Occipital lobe (tissue), 3 donors: ENCODE measurements at places on chromosomes 1 and 21.

- DNase-seq: no peak
These were observed 1352.7 kb downstream of the AMY1C start for GRCh38 chr1:105102371-105102770.

DNA sequence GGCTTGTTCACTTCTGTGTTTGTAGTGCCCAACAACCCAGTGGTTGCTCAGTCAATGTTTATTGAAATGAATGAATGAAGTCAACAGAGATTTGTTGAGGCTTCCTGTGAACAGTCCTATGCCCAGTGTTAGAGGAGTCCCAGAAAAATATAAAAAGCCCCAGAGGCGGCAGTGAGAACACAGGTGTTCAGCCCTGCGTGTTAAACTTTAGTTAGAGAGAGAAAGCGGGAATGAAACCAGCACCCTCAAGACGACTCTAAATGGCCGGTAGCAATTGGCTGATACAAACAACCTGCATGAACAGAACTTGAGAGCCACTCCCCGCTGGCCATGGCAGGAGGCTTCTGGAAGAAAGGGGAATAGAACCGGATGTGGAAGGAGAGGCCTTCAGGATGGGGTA, 22.6 kb downstream of the TMEM51 start:
- DNase-seq: no peak

- DNase-seq: no peak
These were observed 612.6 kb downstream of the MRPL39 start for GRCh38 chr21:24994717-24995116.

DNA sequence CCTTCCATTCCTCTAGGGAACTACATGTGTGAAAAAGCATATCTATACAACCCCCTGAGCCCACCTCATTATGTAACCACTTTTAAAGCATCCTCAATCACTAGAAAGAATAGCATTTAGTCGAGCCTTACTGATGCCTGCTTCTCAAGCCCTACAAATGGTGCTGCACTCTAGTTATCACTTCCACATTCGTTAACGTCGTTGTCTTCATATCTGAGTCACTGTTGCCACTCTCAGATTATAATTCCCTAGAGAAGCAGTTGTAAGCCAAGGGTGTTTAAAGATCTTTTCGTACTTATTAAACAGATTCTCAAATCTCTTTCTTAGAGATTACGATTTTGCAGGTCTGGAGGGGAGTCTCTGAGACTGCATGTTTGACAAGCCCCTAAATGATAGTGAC, 16.5 kb downstream of the ATP1B1 start:
- DNase-seq: no peak

DNA sequence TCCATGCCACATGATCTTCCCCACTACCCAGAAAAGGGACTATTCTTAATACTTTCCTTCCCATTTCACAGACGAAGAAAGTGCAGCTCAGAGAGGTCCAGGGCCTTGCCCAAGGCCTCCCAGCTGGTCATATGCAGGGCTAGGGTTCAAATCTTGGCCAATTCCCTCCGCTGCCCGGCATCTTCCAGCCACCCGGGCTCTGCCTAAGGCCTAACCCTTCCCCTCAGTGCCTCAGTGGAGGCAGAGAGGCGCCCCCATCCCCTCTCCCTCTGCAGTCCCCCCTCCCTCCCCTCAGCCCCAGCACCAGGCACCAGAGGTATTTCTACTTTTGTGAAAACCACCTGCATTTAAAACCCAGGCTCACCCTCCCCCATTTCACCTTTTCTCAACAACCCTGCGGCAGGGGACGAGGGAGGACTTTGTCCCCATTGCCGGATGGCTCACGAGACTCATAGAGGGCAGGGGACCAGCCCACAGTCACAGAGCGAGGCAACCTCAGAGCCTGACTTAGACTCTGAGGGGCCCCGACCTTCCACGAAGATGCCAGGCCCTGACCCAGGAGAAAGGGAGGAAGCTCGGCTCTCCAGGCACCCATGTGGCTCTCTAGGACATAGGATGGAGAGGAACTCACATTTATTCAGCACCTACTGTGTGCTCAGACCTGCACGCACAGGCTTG, 12.3 kb downstream of the LAPTM5 start:
- no peak for DNase-seq

GRCh38 chr1:44380666-44381177, 24.3 kb upstream of the RNF220 start:
- DNase-seq: no peak

- no peak for DNase-seq
These were observed 3.3 kb downstream of the CLCNKB start for GRCh38 chr1:16046842-16047241.

GRCh38 chr1:224851210-224851847, 78.1 kb upstream of the DNAH14 start:
- peak; percentile 25 for DNase-seq

DNA sequence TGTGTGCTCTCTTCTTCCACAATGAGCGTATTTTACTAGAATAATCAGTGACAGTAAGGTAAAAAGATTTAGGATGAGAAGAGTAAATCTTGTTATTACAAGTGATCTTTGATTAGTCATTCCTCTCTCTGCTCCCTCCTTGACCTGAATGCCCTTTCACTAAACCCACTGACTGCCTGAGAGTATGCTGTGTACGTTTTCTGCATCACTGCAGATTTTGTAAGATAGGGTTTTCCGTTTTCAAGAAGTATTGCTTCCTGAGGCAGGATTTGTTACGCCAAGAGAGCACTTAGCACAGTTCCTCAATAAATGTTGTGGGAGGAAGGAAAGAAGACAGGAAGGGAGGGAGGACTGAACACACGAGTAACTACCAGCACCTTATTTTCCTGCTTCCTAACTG, 7.7 kb upstream of the LAMB3 start:
- no peak for DNase-seq

- no peak for DNase-seq
These were observed 83.1 kb upstream of the SGIP1 start for GRCh38 chr1:66450847-66451246.

- no peak for DNase-seq
These were observed 40.8 kb upstream of the GPR157 start for GRCh38 chr1:9169601-9170137.

GRCh38 chr1:27489501-27489972, 430 bp downstream of the WASF2 start:
- DNase-seq: no peak

DNA sequence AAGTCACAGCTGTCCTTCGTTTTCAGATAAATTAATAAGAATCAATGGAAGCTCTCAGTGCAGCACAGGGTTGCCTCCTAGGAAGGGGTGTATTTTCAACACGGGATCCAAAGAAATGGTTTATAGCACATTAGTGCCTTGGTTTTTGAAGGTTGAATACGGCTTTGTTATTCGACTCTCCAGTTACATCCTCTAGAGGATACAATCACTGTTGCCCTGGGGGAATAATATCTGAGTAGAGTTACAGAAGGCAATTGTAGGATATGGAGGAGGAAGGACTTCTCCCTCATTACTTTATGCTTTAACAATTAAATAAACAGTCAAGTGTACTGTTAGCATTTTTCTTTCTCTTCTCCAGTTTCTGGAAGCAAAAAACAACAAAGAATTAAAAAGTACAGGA, 14.3 kb upstream of the ZNF326 start:
- DNase-seq: no peak

GRCh38 chr1:228697207-228698016, 37.9 kb upstream of the RHOU start:
- peak; percentile 1 for DNase-seq

- DNase-seq: no peak
These were observed 69.6 kb upstream of the GJB5 start for GRCh38 chr1:34685225-34685624.

GRCh38 chr21:34881421-34881820, 167.7 kb downstream of the RUNX1 start:
- DNase-seq: no peak

DNA sequence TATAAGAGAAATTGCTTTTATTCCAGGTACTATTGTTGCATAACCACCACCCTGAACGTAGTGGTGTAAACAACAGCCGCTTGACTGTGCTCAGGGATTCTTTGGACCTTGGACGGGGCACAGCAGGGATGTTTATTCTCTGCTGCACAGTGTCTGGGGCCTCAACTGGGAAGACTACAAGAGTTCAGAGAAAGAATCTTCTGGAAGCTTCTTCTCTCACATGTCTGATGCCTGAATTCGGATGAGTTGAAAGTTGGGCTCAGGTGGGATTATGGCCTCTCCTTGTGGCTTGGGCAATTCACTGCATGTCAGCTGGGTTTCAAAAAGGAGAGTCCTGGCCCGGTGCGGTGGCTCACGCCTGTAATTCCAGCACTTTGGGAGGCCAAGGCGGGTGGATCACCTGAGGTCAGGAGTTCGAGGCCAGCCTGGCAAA, 19.0 kb upstream of the SSBP3 start:
- no peak for DNase-seq

- DNase-seq: no peak
These were observed 227 bp downstream of the NBL1 start for GRCh38 chr1:19644395-19644680.

GRCh38 chr1:150161747-150162581, 12.2 kb downstream of the PLEKHO1 start:
- DNase-seq: no peak

- no peak for DNase-seq
These were observed 52.5 kb downstream of the POU2F1 start for GRCh38 chr1:167273027-167273800.
